Stimulated activated CD4-positive, alpha-beta T cell treated with anti-CD3 and anti-CD28 coated beads, Interleukin-1b, Interleukin-23, amount 100 ng/mL, for 1 hour (primary cell): ENCODE measurements at places on chromosomes 11 and 22.

DNA sequence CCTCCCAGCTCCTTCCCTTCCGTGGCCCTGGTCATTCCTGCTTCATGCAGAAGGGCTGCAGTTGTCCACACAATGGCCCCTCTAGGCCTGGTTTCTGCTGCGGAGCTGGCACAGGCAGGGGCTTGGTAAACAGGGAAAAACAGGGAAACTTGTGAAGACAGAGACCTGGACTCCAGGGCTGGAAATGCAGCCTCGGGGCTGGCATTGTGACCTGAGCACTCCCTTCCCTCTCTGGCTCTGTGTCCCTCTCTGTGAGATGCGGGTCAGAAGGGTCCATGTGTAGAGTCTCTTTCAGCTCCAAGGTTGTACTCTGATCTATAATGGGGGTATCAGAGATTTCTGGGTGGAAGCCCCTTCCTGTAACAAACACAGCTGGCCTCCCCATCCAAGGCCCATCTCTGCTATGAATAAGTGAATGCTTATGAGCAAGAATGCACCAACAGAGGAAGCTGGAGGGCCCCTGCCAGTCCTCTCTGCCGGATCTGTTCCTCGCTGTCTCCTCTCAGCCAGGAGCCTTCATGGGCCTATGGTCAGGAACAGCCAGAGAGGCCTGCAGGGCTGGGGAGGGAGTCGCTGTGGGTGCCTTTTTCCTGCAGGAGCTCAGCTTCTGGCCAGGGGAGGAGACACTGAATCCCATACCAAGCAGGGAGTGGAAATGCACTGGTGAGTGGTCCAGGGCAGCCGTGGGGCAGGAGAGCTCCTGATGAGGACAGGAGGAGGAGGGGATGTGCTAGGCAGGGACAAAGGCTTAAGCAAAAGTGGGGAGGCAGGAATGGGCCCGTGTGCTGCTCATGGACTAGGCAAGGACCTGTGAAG lies 6.7 kb upstream of the DERL3 start:
- no peak for DNase-seq

DNA sequence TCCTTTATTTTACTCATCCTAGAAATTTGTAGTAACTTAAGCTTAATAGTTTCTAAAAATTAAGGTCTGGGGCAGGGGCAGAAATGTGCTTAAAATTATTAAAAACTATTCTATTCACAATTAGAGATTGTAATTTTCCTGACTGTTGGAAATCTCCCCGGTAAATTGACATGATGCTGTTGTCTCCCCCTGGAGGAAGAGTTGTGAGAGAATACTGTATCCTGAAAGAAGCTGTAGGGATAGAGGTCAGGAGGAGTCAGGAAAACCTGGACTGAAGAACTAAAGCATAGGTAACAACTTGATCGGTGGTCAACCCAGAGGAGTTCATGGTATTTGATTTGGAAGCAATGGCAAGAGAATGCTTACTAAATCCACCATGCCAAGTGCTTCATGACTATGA lies 16.2 kb upstream of the ESAM start:
- DNase-seq: no peak

GRCh38 chr11:86923999-86924766 lies 31.0 kb downstream of the FZD4 start:
- DNase-seq: no peak

- peak; percentile 58 for DNase-seq
These were observed at the start of gene CCDC88B for GRCh38 chr11:64339754-64340408. Gene CCDC88B, plus strand, starts transcription at chr11:64340204. Its CDS starts 63 bp downstream, at chr11:64340267.

GRCh38 chr22:40352763-40353162 lies 6.5 kb downstream of the ADSL start:
- no peak for DNase-seq

- DNase-seq: no peak
These were observed 91.5 kb downstream of the MN1 start for GRCh38 chr22:27709919-27710675.

- DNase-seq: no peak
These were observed 1.3 kb downstream of the TBC1D10C start for GRCh38 chr11:67405196-67405567.

DNA sequence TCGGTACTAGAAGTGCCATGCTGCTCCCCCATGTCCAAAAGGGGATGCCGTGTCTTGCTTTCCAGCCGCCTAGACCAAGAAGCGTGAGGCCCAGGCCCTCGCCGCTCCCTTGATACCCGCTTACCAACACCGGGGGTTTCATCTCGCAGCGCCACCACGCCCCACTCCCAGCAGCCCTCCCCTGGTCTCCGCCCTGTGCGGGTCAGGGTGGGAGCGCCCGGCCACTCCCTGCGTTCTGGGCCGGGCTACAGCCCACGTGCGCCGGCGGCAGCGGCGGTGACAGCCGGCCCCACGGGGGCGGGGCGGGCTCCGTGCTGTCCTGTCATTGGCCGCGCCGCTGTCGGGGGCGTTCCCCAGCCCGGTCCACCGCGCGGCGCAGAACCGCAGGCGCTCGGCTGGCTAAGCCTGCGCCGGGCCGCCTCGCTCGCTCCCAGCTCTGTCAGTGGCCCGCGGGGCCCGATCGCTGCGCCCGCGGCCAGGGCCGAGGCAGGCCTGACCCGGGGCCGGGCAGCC lies at the start of gene MICAL2:
MICAL2 (plus strand) TSS at position 390 of the 513 bp plus-strand sequence. CDS start 51,566 bp downstream, outside the sequence.
- peak; percentile 78 for DNase-seq

DNA sequence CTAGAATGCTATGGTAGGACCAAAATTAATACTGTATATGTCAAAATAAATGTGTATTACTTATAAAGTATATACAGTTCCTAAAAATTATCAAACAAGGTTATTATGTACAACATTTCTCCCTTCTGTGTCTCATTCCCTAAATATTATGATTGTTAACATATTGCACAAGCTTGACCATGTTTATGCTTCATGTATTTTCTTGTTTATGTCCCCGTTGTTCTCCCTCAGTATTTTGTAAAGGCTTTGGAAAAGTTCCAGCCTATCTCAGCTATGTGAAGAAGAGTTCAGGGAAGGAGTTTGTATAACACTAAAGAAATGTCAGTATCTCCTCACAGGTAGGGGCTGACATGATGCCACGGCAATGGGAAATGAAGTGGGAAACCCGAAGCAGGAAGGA lies 19.6 kb downstream of the ADM start:
- DNase-seq: no peak

GRCh38 chr11:73218106-73218829 lies at the start of gene P2RY2:
Gene P2RY2, plus strand, starts transcription at chr11:73218281. Its CDS starts 15,879 bp downstream, at chr11:73234160.
- DNase-seq: no peak

DNA sequence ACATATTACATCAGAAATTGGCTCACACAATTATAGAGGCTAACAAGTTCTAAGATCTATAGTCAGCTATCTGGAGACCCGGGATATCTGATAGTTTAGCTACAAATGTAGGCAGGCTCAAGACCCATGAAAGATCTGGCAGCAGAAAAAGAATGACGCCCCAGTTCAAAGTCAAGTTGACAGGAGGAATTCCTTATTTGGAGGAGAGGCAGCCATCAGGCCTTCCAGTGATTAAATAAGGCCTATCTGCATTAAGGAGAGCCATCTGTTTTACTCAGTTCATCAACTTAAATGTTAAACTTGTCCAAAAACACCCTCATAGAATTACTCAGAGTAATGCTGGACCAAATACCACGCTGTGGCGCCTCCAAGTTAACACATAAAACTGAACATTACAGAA lies 1402.6 kb downstream of the FAM181B start:
- DNase-seq: no peak

- DNase-seq: no peak
These were observed 583.7 kb downstream of the NTM start for GRCh38 chr11:131954146-131954545.
